ENCODE measurements at places on chromosomes 16 and 17.
A peak's percentile ranks its signal among the peaks of the same experiment; 100 is the strongest.

DNA sequence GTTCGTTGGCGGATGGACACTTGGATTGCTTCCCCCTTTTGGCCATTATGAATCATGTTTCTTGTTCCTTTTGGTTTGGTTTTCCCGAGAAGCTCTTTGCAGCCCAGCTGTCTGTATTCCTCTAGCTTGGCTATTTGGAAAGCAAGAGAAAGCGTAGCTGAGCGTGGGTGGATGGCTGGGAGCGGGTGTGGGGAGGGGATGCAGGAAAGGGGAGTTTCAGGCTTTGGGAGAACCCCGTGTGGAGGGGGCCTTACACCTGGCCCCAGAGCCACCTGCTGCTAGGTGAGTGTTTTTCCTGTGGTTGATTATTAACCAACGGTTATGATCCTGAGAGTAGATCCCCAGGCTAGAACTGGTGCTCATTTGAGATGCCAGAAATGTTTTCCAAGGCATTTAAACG lies 103.7 kb downstream of the RAP1GAP2 start:
- no peak for DNase-seq

- no peak for DNase-seq
These were observed 25.8 kb downstream of the LITAF start for GRCh38 chr16:11560701-11561453.

- DNase-seq = no peak
These were observed 37.3 kb downstream of the TBCD start for GRCh38 chr17:82789051-82789592.

DNA sequence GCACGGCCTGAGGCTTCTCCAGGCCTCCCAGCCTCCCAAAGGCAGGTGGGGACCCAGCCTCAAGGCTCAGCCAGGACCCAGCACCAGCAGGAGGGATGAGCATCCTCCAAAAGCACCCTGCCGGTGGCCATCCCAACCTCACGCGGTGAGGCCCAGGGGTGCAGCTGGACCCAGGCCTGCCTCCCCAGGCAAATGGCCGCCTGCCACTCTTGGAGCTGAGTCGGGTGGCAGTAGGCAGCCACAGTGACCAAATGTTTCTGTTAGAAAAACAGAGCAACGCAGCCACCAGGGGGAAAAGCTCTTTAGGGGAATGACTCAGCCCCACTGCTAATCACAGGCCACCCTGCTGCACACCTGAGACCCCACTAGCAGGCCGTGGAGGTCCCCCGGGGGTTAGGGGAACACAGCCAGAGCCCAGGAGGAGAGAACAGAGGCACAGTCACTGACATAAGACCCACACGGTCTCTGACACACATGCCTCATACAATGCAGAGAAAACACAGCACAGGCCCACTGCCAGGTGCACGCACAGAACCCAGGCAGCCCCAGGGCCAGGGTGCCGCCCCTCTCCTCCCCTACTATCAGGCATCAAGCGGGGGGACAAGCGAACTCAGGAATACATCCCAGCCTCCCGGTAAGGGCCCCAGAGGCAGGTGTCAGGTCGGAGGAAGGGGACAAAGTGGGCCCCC lies 12.4 kb downstream of the BCAR1 start:
- no peak for DNase-seq

DNA sequence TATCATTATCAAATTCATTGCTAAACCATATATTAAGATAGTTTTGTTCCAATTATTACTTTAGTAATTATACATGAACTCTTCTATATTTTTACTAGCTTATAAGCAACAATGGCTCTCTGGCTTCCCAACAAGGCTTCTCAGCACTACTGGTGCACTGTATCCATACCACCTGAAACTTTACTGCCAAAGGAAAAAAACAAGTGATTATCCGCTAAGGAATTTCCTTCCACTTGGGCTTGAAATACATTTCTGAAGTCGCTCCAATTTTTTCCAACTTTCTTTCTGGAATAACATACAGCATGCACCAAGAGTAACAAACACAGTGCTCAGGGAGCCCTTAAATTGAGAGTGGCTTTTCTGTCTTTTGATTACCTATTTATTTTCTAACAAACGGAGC lies 2.1 kb downstream of the CSNK2A2 start:
- DNase-seq = no peak

DNA sequence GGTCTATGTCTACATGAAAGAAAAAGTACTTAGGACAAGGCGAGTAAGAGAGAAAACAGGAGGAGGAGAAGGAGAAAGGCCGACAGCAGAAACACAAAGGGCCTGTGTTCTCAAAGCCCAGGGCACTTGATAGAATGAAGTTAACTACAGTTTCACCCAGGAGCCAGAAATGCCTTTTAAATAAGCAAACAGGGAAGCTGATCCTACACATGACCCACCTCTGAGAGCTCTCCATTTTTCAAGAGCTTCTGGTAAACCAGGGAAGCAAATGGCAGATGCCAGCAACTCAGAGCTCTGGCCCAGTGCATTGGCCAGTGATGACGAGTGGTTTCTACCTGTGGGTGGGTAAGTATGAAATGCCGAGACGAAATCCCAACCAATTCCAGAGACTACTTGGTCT lies 163.4 kb downstream of the ZFHX3 start:
- DNase-seq = no peak

DNA sequence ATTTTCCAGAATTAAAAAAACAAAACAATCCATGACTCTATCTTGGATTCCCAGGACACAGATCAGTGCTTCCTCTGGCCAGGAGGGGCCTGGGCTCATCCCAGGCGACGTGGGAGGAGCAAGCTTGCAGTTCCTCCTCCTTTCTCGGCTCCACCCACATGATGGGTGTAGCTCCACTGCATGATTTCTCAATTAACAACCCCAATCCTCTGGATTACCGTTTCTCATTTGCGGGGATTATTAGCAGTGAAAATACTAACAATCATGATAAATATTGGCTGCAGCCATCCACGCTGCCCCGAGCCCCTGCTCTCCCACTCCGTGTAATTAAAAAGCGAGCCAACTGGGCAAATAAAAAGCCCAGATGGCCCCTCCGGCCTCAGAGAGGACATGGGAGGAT lies 46.4 kb upstream of the SDK2 start:
- DNase-seq = peak; percentile 57

DNA sequence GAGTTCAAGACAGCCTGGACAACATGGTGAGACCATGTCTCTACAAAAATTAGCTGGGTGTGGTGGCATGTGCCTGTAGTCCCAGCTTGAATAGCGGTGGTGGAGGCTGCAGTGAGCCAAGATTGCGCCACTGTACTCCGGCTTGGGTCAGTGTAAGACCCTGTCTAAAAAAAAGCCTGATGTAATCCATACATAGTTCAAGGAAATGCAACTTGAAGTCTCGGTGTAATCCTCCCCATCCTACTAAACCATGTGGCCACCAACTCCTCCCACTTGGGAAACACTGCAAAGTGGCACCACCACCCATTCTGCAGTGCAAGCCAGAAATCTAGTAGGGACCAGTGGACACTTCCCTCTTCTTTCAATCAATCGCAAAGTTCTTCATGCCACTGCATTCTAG lies 5.4 kb upstream of the KPNB1 start:
- DNase-seq = no peak

- DNase-seq = no peak
These were observed 3.6 kb downstream of the CES5A start for GRCh38 chr16:55871411-55872038.

GRCh38 chr17:74196541-74197317 lies 6.7 kb upstream of the RPL38 start:
- DNase-seq = no peak

Data from CD14-positive monocyte (primary cell).